ENCODE measurements at places on chromosomes 7 and 10.

GRCh38 chr7:83782628-83783027, 133.7 kb upstream of the SEMA3E start:
- DNase-seq, result no peak

GRCh38 chr10:119478111-119478802, 64.3 kb downstream of the RGS10 start:
- DNase-seq, result no peak

- DNase-seq, result no peak
Measured at GRCh38 chr10:7577176-7577575, 89.6 kb downstream of the ITIH5 start.

DNA sequence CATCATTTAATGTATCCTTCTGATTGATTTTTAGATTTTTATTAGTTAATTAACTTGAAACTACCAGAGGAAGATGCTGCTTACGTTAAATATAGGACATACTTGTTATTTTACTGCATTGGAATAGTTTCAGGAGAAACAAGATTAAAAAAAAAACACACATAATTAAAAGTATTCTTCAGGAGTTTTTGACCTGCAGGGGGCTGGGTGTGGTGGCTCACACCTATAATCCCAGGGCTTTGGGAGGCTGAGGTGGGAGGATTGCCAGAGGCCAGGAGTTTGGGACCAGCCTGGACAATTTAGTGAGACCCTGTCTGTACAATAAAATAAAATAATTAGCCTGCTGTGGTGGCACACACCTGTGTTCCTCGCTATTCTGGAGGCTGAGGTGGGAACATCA, 10.7 kb downstream of the CBLL1 start:
- DNase-seq, result no peak

- peak; percentile 78 for DNase-seq
Measured at GRCh38 chr10:27360581-27361172, 120.1 kb upstream of the ACBD5 start.

GRCh38 chr7:79506481-79506880, 53.0 kb upstream of the MAGI2 start:
- DNase-seq, result peak; percentile 17

DNA sequence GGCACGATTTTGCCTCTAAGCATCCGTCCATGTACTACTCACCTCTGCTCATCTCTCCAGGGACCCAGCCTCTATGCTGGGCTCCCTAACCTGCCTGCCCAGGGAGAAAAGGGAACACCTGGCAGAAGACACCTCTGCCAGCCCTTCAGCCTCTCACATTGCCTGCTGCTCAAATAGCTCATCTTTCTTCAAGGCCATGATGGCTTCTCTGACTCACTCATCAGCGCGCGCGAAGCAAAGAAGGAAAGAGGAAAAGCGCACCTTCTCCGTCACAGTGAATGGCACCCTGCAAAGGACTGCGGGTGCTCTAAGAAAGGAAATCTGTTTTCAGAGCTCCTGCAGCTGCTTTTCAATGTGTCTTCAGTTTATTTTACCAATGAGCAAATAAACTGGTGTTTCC, 174.0 kb downstream of the PRKAG2 start:
- no peak for DNase-seq

DNA sequence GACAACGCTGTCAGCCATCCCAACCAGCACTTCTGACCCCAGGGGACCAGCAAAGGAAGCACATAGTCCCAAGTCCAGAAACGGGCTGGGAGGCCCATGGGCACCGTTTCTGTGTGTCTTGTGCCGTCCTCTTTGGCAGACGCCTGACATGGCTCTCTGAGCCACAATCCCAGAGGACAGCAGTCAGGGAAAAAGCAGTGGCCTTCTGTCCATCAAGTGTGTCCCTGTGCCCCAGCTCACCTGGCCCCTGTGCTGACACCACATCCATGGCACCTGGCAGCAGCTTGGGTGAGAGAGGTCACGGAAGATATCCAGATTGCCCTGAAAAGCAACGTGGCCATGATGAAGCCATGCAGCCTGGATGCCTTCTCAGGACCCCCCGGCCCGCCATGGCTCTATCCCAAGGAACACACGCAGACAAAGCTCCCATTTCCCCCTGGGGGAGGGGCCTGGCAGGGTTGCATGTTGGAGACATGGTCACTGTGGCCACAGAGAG, 38.1 kb upstream of the ANTXRL start:
- no peak for DNase-seq

GRCh38 chr10:5364890-5365338, at the start of gene UCN3:
TSS of gene UCN3 (plus strand) at chr10:5364966. CDS start at chr10:5373721, 8,755 bp downstream.
- DNase-seq, result no peak

GRCh38 chr7:36497775-36498174, 108.1 kb downstream of the ANLN start:
- DNase-seq, result no peak

Measured in neuronal stem cell (in vitro differentiated cells).